Mesenchymal stem cell (in vitro differentiated cells and primary cell): ENCODE measurements at places on chromosomes 12 and 14.
A peak's percentile ranks its signal among the peaks of the same experiment; 100 is the strongest.

GRCh38 chr12:74105434-74105833 lies 432.2 kb upstream of the ATXN7L3B start:
- H3K27ac ChIP-seq = no peak overlapping the region
- H3K4me1 ChIP-seq = no peaks in the 10 kb centered on the region
- H3K4me3 ChIP-seq = no peak overlapping the region
- no peaks in the 10 kb centered on the region for H3K27me3 ChIP-seq
- H3K36me3 ChIP-seq = no peaks in the 10 kb centered on the region
- peak; percentile 19 for DNase-seq

GRCh38 chr12:53213348-53213747 lies 6.3 kb upstream of the ITGB7 start:
- peaks cover 10% of the 10 kb centered on the region for H3K4me1 ChIP-seq
- no peaks in the 10 kb centered on the region for H3K27me3 ChIP-seq
- no peak overlapping the region for H3K27ac ChIP-seq
- peak; percentile 75 for DNase-seq
- H3K36me3 ChIP-seq = peaks cover 66% of the 10 kb centered on the region
- no peak overlapping the region for H3K4me3 ChIP-seq

DNA sequence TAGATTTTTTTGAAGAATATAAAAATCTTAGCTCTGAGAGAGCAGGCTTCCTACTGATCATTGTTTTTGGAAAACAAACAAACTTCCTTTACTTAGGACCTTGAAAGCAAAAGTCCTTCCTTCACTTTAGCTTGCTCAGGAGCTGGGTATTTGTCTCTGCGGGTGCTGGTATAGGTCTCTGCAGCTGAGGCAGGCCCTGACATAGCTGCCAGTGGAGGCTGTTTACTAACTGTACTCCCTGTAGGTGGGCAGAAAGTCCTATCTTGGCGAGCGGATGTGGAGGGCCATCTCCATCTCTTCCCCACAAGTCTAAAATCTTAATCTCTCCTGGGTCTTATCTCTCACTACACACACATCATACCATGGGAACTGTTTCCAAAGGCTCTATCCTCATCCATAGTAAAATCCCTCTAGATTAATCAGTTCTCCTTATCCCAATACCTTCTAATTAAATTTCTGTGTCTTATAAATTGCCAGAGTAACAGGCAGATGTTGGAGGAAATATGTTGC lies 4.1 kb upstream of the MIA2 start:
- H3K36me3 ChIP-seq = no peaks in the 10 kb centered on the region
- no peak overlapping the region for H3K4me3 ChIP-seq

GRCh38 chr12:91964501-91964900 lies 181.1 kb downstream of the BTG1 start:
- no peaks in the 10 kb centered on the region for H3K27me3 ChIP-seq
- peak; percentile 29 for DNase-seq
- H3K27ac ChIP-seq = no peak overlapping the region
- no peak overlapping the region for H3K4me3 ChIP-seq
- H3K36me3 ChIP-seq = no peaks in the 10 kb centered on the region

DNA sequence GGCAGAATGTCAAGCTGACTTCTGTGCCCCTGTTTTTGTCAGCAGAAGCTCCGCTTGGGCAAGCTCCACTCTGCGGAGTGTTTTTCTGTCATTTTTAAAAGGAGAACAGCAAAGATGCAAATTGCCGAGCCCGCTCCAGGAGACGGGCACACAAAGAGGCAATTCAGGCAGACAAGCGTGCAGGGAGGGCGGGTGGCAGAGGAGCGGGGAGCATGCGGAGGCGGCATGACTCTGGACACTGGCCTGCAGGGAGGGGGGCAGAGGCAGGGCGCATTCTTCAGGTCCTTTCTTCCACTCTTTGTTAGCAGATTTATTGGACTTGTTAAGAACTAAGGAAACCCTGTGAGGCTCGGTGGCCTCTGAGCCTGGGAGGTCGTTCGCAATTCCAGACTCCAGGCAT lies 187.3 kb upstream of the RMST start:
- H3K4me3 ChIP-seq = no peak overlapping the region
- peaks cover 25% of the 10 kb centered on the region for H3K27me3 ChIP-seq
- peaks cover 10% of the 10 kb centered on the region for H3K4me1 ChIP-seq
- DNase-seq = no peak
- H3K27ac ChIP-seq = no peak overlapping the region
- no peaks in the 10 kb centered on the region for H3K36me3 ChIP-seq

- H3K36me3 ChIP-seq = no peaks in the 10 kb centered on the region
- no peak overlapping the region for H3K4me3 ChIP-seq
- DNase-seq = no peak
These were observed 93.0 kb downstream of the SLC41A2 start for GRCh38 chr12:104865080-104865479.

DNA sequence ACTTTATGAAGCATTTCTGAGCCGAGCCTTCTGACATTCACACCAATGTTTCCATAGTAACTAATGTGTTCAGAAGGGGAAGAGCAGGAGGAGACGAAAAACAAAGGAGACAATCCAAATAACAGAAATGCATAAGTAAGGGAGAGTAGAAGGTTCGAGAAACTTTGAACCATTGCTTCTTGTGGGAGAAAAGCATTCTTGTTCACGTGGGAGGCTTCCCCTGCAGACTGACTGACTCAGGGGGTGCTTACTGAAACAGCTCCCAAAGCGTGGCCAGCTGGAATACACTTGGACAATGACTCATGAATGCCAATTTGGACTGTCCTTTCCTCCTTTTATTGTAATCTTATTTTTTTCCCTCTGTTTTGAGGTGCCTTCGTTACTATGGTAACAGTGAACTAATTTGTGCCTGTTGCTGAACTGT lies 73.9 kb downstream of the NEDD1 start:
- H3K36me3 ChIP-seq = no peaks in the 10 kb centered on the region
- H3K4me3 ChIP-seq = no peak overlapping the region
- DNase-seq = peak; percentile 55
- H3K27me3 ChIP-seq = peaks cover 12% of the 10 kb centered on the region
- H3K4me1 ChIP-seq = peaks cover 7% of the 10 kb centered on the region

- no peaks in the 10 kb centered on the region for H3K36me3 ChIP-seq
- H3K27ac ChIP-seq = peak overlapping the region; percentile 83
- H3K4me3 ChIP-seq = peak overlapping the region; percentile 91
- no peak for DNase-seq
- H3K4me1 ChIP-seq = peaks cover 7% of the 10 kb centered on the region
- H3K27me3 ChIP-seq = no peaks in the 10 kb centered on the region
These were observed 381 bp downstream of the YY1 start for GRCh38 chr14:100239211-100239839.

DNA sequence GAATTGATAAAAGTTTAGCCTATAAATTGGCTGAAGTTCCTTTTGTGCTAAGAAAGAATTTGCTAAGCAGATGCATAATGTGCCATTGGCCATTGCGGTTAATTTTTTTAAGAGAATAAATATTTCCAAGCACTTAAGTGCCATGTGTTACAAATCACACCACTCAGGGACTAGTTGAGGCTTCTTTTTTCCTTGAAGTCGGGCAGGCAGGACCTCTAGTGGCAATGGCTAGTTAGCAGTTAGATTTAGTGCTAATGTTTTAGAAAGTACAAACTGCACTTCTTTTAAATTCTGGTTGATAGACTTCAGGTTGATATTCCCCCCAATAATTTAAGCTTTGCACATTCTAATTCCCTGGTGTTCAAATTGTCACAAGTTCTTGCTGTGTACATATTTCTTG lies 294.3 kb downstream of the APAF1 start:
- H3K4me1 ChIP-seq = no peaks in the 10 kb centered on the region
- no peaks in the 10 kb centered on the region for H3K27me3 ChIP-seq
- peak; percentile 6 for DNase-seq
- no peak overlapping the region for H3K4me3 ChIP-seq

GRCh38 chr12:58285551-58285950 lies 344.2 kb downstream of the ATP23 start:
- DNase-seq = no peak
- no peak overlapping the region for H3K4me3 ChIP-seq
- peaks cover 2% of the 10 kb centered on the region for H3K4me1 ChIP-seq
- H3K36me3 ChIP-seq = no peaks in the 10 kb centered on the region
- H3K27ac ChIP-seq = no peak overlapping the region
- H3K27me3 ChIP-seq = no peaks in the 10 kb centered on the region

DNA sequence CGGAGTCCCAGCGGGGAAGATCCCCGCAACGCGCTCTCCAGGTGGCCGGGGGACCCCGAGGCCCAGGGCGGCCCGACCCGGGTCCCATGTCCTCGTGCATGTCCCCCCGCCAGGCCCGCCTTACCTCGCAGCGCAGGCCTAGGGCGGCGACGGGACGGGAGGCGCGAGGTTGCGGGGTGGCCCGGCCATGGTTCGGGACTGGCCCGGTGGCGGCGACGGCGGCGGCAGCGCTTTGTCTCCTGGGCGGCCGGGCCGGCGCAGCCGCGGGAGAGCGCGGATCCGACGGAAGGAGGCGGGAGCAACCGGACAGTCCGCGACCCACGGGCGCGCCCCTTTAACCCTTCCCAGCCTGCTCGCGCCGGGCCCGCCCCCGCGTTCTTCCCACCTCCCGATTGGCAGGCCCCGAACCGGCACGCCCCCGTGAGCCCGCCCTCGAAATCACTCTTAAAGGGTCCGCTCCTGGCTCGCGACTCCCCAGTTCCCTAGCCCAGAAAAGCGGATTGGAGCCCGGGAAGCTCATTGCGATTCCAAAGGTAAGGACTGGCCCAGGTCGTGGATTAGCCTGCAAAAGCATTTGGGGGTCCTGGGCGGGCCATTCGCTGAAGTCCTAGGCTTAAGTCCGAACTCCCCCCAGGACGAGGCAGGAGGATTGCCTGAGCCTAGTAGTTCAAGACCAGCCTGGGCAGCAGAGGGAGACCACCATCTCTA lies at the start of gene PHETA1:
PHETA1 (minus strand) TSS at position 308 of the 708 bp plus-strand sequence. CDS start 5,668 bp downstream, outside the sequence.
- DNase-seq = peak; percentile 91
- H3K36me3 ChIP-seq = peaks cover 16% of the 10 kb centered on the region
- H3K4me3 ChIP-seq = peak within 1 kb of the TSS; percentile 94
- H3K4me1 ChIP-seq = peaks cover 17% of the 10 kb centered on the region
- no peaks in the 10 kb centered on the region for H3K27me3 ChIP-seq
- H3K27ac ChIP-seq = no peak within 1 kb of the TSS

- H3K4me1 ChIP-seq = peaks cover 33% of the 10 kb centered on the region
- H3K4me3 ChIP-seq = no peak overlapping the region
- no peak overlapping the region for H3K27ac ChIP-seq
- no peaks in the 10 kb centered on the region for H3K27me3 ChIP-seq
These were observed 27.6 kb upstream of the KRT78 start for GRCh38 chr12:52876372-52876771.

- H3K27ac ChIP-seq = no peak overlapping the region
- no peak overlapping the region for H3K4me3 ChIP-seq
- no peaks in the 10 kb centered on the region for H3K27me3 ChIP-seq
These were observed 145.6 kb upstream of the SLC38A2 start for GRCh38 chr12:46518169-46518568.

DNA sequence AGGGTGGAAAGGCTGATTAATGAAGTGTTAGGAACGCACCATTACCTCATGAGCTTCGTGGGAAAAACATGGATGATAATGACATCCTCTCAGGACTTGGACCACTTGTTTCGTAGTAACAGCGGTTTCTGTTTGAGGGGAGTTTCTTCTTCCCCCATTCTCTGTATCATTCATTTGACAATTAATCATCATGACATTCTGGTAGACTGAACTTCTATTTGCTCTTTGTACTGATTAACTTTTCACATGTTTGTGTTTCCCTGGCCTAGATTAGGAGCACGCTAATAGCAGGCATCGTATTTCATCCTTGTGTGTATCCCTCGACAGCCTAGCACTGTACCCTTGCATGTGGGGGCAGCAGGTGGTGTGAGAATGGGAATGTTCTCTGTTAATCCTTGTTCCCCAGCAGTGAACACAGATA lies 8.0 kb downstream of the LRRC74A start:
- H3K4me1 ChIP-seq = no peaks in the 10 kb centered on the region
- H3K36me3 ChIP-seq = no peaks in the 10 kb centered on the region
- H3K27me3 ChIP-seq = peaks cover 12% of the 10 kb centered on the region
- H3K4me3 ChIP-seq = no peak overlapping the region
- DNase-seq = no peak

DNA sequence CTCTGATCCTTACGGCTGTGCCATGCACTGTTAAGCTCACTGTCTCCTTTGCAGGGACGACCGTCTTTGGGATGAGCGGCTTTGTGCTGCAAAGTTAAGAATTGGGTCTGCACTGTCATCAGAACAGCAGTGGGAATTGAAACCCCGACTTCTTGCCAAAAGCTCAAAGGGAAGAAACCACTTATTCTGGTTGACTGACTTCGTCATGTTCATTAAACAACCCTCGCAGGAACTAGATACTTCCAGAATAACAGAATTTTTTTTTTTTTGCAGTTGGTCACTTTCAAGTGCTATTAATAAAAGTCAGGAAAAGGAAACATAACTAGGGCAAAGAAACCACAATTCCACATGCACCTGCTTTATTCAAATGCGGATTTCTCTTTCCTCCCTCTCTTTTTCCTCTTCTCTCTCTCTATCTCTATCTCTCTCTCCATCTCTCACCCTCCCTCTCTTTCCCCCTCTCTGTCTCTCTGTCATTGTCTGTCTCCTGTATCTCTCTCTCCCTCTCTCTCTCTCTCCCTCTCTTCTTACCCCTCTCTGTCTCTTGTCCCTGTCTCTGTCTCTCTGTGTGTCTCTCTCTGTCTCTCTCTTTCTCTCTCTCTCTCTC lies 12.3 kb upstream of the GLT1D1 start:
- no peak overlapping the region for H3K27ac ChIP-seq
- no peak overlapping the region for H3K4me3 ChIP-seq
- H3K36me3 ChIP-seq = no peaks in the 10 kb centered on the region
- DNase-seq = no peak
- peaks cover 2% of the 10 kb centered on the region for H3K4me1 ChIP-seq
- H3K27me3 ChIP-seq = no peaks in the 10 kb centered on the region

DNA sequence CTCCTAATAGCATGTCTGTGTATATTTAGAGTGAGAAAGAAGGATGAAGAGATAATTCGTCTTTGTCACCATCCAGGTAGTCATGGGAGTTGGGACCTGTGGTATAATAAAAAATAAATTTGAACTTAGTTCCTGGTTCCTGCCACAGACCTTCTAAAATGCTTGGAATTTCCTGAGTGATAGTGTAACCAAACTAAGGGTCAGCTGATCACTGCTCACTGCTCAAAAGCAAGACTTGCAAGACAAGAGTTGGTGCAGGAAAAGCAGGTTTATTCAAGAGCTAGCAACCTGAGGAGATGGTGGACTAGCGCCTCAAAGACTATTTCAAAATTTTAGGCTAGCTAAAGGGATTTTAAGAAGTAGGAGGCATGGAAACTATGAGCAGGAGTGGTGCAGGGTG lies 19.1 kb downstream of the ANG start:
- no peak overlapping the region for H3K4me3 ChIP-seq
- DNase-seq = no peak
- H3K27ac ChIP-seq = no peak overlapping the region

GRCh38 chr12:3366451-3367110 lies 124.4 kb upstream of the PRMT8 start:
- H3K36me3 ChIP-seq = no peaks in the 10 kb centered on the region
- no peak overlapping the region for H3K27ac ChIP-seq
- no peak overlapping the region for H3K4me3 ChIP-seq
- H3K4me1 ChIP-seq = peaks cover 8% of the 10 kb centered on the region
- peaks cover 76% of the 10 kb centered on the region for H3K27me3 ChIP-seq

GRCh38 chr14:105313381-105314286 lies 914 bp upstream of the PACS2 start:
- peaks cover 21% of the 10 kb centered on the region for H3K4me1 ChIP-seq
- no peak overlapping the region for H3K27ac ChIP-seq
- no peaks in the 10 kb centered on the region for H3K27me3 ChIP-seq
- H3K4me3 ChIP-seq = peak overlapping the region; percentile 82
- H3K36me3 ChIP-seq = no peaks in the 10 kb centered on the region

- no peaks in the 10 kb centered on the region for H3K36me3 ChIP-seq
- peak overlapping the region; percentile 70 for H3K27ac ChIP-seq
- no peaks in the 10 kb centered on the region for H3K27me3 ChIP-seq
- DNase-seq = no peak
- H3K4me1 ChIP-seq = peaks cover 11% of the 10 kb centered on the region
- no peak overlapping the region for H3K4me3 ChIP-seq
These were observed 187.0 kb downstream of the EPS8 start for GRCh38 chr12:15602051-15602672.
